ENCODE measurements at places on chromosomes 13 and 19.

DNA sequence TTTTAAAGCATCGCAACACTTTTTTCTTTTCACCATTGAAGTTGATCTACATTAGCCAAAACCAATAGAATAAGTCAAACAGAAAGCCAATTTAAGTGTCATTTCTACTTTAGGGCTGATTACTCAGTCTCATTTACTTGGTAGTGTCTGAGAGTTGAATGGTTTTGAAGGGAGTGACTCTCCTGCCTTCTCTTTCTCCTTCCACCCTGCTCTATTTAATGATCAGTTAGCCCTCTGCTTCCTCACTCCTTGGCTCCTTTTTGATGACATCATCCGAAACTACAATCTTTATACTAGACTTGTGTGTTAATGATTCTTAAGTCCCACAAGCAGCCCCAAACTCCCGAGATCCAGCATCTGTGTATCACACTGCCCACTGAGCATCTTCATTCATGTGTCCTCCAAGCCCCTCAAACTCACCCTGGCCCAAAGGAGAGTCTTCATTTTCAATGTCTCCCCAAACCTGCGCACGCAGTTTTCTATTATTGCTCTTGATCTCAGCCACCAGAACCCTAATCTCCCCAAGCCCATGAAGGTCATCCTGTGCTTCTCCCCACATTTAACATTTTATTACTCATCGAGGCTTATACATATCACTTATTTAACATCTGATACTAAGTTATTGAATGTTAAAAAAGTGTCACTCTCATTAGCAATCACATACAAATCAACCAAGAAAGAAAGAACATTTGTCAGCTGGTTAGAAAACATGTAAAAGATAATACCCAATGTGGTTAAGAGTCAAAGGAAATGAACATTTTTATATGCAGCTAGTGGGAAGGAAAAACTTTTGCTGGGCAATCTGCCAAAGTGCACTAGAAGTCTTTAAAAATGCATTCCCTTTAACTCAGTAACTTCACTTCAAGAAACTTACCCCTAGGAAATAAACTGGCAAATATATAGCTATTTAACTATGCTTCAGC is 32.2 kb upstream of the ARGLU1 start:
- DNase-seq = no peak

GRCh38 chr19:1073956-1074517 is 7.1 kb downstream of the ARHGAP45 start:
- DNase-seq = no peak

DNA sequence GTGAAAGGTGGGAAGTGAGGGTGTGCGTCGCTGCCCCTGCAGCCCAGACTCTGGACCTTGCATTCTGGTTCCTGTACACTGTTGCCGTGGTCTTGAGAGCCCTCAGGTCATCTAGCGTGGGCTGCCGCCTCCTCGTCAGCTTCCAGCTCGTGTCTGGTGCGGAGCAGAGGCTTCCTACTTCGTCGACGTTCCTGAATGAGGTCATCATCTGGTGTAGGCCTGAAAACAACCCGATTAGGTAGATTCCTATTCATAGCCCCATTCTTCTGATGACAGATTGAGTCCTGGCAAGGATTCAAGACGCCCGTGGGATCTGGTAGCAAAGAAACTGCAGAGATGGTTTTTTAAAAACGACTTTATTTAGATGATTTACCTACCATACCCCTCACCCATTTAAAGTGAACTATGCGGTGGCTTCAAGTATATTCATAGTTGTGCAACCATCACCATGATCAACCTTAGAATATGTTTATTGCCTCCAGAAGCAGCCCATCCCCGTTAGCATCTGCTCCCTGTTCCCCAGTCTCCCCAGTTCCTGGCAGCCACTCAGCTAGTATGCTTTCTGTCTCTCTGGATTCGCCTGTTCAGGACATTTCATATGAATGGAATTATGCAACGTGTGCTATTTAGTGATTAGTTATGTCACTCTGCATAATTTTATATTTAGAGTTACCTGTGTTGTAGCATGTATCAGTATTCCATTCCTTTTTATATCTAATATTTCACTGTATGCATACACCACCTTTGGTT is 13.8 kb downstream of the NAXD start:
- DNase-seq = no peak

DNA sequence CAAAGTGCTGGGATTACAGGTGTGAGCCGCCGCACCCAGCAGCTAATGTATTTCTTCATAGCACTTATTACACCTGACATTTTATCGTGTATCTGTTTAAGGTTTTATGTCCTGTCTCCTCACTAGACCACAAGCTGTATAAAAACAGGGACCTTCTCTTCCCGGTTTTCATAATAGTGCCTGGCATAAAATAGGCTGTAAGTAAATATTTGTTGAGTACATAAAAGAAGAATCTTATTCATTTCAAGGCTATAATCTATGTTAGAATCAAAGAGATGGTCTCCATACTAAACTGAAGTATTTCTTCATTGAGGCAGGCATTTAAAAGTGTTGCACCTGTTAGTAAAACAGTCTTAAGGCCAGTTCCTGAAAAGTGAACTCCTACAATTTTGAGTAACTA is 194.0 kb downstream of the SHISA2 start:
- no peak for DNase-seq

DNA sequence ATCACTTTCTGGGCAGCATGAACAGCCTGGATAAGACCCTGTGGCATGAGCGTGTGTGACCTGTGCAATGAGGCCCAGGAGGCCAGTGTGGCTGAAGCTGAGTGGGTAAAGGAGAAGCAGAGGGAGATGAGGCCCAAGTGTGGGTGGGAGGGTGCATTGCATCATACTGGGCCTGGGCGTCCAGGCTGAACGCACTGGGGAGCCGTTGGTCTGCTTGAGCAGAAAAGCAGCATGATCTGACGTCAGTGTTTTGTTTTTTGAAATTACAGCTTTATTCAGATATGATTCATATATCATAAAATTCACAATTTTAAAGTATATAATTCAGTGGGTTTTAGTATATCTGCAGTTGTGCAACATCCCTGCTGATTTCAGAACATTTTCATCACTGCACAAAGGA is 409.7 kb downstream of the HS6ST3 start:
- DNase-seq = no peak

- DNase-seq = no peak
Measured at GRCh38 chr13:98309569-98310335, 132.7 kb upstream of the RNF113B start.

DNA sequence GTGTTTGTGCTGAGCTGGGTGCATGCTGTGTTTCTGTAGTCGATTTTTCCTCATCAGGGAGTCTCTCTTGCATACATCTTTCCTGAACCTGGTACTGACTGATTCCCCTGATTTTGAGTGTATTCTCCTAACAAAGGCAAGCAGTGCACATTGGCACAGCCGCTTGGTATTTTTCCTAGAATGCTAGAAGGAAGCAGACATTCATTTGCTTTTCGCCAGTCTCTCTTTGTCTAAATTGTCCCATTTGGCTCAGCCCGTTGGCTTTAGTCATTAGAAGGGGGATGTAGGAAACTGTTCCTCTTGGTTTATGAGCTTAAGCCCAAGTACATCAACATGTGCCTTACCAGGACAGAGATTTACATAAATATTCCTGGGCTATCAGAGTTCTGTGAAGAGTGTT is 266.1 kb upstream of the TMTC4 start:
- no peak for DNase-seq

GRCh38 chr13:95207769-95208366 is 93.4 kb downstream of the ABCC4 start:
- DNase-seq = no peak

DNA sequence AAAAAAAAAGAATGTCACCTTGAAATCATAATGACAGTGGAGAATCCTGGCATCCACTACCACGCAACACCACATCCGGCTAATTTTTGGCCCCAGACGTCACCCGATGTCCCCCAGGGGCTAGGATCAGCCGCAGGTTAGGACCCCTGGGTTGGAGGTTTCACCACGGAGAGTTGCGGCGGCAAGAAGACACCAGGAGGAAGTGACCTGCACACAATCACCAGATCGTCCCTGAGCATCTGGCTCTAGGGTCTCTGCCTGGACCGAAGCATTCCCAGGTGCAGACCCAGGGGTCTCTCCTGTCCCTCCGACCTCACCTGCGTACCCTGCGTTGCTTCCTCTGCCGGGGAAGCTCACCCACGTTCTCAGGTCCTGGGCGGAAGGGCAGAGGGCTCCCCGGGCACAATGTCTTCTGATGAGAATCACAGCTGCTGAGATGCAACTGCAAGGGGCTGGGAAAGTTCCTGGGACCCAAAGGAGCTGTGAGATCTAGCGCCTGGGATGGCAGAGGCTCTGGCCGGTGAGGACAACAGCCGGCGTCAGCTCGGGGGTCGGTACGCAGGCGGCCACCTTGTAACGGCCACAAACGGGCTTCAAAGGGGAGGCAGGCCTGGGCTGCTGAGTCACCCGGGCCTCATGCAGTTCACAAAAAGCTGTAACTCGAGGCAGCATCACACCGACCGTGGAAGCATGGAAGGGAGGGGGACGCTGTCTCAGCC is 111.2 kb downstream of the GADD45B start:
- no peak for DNase-seq

- no peak for DNase-seq
Measured at GRCh38 chr19:23393121-23393520, 2.1 kb downstream of the ZNF91 start.

DNA sequence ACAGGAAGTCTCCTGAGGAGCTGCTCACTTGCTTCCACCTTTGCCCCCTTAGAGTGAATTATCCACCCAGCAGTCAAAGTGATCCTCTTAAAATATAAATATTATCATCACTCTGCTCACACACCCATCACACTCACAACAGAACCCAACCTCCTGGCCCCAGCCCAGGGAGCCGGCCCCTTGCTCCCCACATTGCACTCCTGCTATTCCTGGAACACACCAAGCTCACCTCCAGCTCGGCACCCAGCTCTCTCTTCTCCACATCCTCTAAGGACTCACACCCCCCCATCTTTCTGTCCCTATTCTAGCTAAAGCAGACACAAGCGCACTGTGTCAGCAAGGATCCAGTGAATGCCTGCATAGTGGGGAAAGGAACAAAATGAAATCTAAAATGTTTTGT is 7.0 kb downstream of the TUBGCP3 start:
- no peak for DNase-seq

GRCh38 chr19:30450835-30451321 is 78.7 kb downstream of the ZNF536 start:
- DNase-seq = no peak

DNA sequence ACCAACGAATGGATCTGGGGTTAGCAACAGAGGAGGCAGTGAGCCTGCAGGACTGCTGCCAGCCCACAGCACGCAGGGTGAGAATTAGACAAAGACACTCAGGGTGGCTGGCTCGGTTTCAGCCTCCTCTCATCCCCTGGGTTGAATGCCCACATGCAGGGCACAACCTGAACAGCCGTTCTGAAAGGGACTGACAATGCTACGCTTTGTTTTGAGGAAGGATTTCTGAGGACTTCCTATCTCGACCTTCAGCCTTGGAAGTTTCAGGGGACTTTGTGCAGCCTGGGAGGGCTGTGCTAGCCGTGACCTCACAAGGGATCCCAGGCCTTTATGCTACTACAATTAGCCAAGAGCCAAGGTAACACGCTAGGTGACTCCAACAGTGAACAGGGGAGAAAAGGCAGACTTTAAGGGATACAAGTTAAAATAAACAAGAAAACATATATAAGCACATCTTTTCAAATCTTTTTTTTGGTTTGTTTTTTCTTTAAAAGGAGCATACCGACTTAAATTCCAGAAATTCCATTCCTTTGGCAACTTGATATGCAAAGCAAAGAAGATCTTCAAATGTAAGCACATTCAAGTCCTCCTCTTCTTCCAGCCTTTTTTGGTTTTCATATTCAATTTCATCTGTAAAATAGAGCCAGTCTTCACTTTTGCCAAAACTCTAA is 34.5 kb upstream of the URAD start:
- no peak for DNase-seq
